Cardiac ventricle fibroblast (primary cell): ENCODE measurements at places on chromosomes 1 and 21. TPM values are rescaled to one million over a fixed set of nuclear protein-coding genes. Genes with fewer than 3 reads are reported as not detected.

Gene KCNQ4
- 0.10 TPM in 1 of 2 replicates, not detected in the other for total RNA-seq

Gene RBP7
- total RNA-seq = not detected in 2 replicates

Gene PLPPR5
- total RNA-seq = not detected in 2 replicates

Gene FAM167B
- 0.44 and 0.54 TPM in 2 replicates for total RNA-seq

Gene ADAMTS1
- total RNA-seq = 209 and 225 TPM in 2 replicates

Gene KRTAP19-6
- total RNA-seq = not detected in 2 replicates

Gene LEFTY2
- not detected in 2 replicates for total RNA-seq

Gene HPCA
- total RNA-seq = not detected in 2 replicates

Gene DYNLT5
- total RNA-seq = 1.3 TPM in 1 of 2 replicates, not detected in the other

Gene RGS7
- not detected in 2 replicates for total RNA-seq

Gene ARHGAP30
- total RNA-seq = not detected in 2 replicates

Gene E2F2
- 0.06 and 0.15 TPM in 2 replicates for total RNA-seq

Gene UTS2
- total RNA-seq = not detected in 2 replicates

Gene ITGB2
- not detected in 2 replicates for total RNA-seq

Gene NPR1
- 17.4 and 19.6 TPM in 2 replicates for total RNA-seq

Gene TNFRSF4
- 3.3 and 5.9 TPM in 2 replicates for total RNA-seq

Gene S100A9
- not detected in 2 replicates for total RNA-seq
